ENCODE measurements at places on chromosomes 7 and 10.
A peak's percentile ranks its signal among the peaks of the same experiment; 100 is the strongest.

DNA sequence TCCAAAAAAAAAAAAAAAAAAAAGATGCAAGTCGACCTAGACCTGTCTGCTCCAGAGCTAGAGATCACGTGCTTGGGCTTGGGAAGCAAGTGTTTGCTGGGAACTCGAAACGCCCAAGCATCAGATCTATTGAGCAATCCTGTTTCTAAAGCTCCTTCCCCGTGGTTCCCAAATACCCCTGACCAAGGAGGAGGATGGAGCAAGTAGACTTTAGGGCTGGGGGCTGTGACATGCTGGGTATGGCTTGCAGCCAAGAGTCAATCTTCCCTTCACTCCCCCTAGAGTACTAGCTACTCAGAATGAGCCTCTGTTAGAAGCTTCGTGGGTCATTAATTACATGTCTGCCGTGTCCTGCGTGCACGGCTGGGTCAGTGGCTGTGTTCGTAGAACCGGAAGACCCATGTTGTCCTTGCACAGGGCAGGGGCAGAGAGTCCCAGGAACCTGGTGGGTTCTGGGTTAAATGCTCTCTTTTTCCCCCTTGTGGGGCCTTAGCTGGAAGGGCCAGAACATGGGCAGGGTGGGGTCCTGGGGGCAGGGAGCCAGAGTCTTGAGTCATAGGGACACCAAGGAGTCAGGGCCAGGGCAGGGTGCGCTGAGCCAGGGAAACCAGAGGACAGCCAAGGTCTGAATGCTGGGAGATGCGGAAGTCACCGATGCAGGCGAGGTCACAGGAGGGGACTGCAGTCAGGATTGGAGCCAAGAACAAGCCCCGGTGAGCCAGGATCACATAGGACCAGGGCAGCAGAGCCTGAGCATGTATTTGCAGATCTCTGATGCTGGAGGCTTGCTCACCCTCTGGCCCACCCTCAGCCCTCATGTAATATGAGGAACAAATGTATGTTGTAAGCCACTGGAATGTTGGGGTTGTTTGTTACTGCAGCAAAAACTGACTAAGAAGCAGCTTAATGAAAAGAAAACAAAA, 34.6 kb upstream of the TPST1 start:
- DNase-seq = peak; percentile 24

GRCh38 chr7:120337308-120337907, 64.4 kb downstream of the KCND2 start:
- DNase-seq = no peak

DNA sequence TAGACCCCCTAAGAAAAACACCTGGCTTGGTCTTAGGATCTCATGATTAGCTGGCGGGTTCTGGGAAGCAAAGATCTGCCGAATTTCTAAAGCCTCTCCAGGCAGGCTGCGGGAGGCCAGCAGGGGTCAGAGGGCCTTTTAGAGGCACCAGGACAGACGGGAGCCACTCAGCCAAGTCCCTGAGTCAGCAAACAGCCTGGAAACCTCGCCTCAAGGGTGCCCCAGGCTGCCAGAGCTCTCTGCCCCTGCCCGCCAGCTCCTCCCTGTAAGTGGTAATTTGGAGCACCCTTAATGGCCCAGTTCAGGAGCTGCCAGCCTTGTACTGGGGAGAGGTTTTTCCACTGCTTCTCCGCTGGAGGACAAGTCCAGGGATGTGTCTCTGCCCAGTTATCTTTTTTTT, 88.7 kb downstream of the HIP1 start:
- DNase-seq = no peak

DNA sequence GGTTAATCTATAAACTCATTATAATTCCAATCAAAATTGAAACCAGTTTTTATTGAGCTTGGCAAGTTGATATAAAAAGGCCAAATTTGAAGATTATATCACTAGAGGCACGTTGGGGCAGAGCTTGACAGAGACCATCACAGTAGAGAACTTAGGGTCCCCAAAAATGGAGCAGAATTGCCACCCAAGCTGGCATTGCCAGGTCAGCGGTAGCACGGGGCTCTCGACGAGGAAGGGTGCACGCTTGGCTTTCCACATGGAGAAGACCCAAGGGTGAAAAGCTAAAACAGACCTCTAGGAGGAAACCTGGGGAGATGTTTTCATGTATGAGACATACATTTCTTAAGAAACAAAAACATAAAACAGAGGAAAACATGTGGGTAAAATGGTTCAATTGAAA, 4.3 kb upstream of the JAKMIP3 start:
- no peak for DNase-seq

GRCh38 chr10:6009150-6009549, 31.8 kb upstream of the IL15RA start:
- no peak for DNase-seq

- no peak for DNase-seq
Observed at GRCh38 chr10:96610817-96611216, 24.0 kb upstream of the TM9SF3 start.

DNA sequence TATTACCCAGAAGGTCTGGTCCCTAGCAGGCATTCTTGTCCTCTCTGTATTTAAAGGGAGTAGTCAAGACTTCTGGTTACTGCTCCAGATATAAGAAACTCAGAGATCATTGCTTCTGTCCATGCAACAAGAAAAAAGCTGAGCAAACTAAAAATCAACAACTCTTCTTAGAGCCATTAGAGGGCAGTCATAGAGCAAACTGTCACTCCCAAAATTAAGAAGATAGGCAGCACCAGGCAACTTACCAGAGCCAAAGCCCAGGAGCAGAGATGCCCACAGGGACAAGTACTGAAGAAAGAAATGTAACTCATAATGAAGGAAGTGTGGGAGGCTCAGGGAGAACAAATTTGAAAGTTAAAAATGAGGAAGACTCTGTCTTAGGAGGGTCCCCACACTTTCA, 472.9 kb upstream of the COBL start:
- no peak for DNase-seq

- no peak for DNase-seq
Observed at GRCh38 chr7:142855756-142856564, 1.1 kb downstream of the EPHB6 start.

DNA sequence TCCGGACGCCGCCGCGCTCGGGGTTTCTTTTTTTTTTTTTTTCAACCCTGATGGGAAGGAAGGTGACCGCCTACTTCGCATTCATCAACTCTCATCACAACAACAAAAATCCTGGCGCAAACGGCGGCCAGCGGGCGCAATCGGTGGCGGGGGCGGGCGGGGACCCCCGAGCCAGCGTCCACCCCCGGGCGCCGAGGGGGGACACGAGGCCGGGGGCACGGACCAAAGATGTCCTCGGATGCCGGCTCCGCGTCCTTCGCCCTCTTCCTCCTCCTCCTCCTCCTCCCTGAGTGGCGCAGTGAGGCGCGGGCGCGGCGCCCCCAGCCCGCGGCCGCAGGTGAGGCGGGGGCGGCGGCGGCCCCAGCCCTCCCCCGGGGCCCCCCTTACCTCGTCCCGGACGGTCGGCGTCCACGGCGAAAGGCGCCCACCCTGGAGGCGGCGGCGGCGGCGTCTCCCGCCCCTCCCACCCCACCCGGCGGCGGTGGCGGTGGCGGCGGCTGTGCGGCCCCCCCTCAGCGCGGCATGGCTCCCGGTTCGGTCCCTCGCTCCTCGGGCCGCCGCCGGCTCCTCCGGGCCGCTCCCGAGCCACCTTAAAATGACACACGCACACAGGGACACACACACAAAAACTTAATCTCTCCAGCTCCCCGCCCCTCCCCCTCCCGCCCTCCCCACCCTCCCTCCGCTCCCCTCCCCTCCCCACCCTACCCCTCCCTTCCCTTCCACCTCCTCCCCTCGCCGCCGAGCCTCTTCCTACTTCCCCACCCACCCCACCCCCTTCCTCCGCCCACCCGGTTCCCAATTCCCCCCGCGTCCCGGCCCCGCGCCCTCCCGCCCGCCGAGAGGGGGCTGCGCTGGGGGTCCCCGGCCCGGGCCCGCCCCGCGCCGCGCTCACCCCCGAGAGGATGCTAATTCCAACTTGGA, at the start of gene CTBP2:
Gene CTBP2, minus strand, starts transcription at position 632 of the 924 bp plus-strand sequence.
- DNase-seq = peak; percentile 70

GRCh38 chr10:27258838-27259812, 18.5 kb upstream of the ACBD5 start:
- DNase-seq = peak; percentile 63

- no peak for DNase-seq
Observed at GRCh38 chr7:117769085-117769484, 104.2 kb downstream of the CTTNBP2 start.

GRCh38 chr7:37408291-37409228, 40.1 kb downstream of the ELMO1 start:
- no peak for DNase-seq

GRCh38 chr7:151334628-151335027, 7.0 kb upstream of the NUB1 start:
- DNase-seq = no peak

- no peak for DNase-seq
Observed at GRCh38 chr7:118082506-118082905, 101.5 kb upstream of the LSM8 start.

DNA sequence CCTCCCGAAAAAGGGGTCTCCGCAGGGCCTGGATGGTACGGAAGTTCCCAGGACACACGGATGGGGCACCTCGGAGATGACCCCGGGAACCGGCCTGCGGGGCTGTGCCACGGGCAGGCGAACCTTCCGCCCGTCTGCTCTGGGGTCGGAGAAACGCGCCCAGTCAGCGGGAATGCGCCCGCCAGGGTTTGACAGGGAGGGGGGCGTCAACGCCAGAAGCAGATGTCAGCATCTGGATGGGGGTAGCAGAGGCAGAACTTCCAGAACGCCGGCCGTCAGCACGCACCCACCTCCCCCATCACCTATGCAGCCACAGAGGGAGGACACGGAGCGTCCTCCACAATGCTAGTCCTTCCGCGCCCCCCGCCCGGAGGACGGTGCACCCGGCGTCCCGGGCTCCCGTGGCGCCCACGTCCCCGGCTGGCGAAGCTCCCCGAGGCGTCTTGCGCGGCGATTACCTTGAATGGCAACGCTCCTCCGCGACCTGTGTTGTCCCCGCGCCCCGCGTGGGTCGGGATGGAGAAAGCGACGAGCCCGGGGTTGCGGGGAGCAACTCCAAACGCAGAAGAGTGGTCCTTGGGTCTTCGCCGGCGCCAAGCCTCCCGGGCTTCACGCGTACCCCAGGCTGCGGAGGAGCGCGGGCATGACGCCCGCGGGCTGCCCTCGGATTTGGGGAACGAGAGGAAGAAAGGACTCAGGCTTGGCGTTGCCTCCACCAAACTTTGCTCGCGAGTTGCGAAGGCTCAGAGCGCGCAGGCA, 561 bp downstream of the FGFR2 start:
- DNase-seq = peak; percentile 76

All from eye (tissue), 1 donor.